ENCODE measurements at places on chromosomes 5 and 9.

DNA sequence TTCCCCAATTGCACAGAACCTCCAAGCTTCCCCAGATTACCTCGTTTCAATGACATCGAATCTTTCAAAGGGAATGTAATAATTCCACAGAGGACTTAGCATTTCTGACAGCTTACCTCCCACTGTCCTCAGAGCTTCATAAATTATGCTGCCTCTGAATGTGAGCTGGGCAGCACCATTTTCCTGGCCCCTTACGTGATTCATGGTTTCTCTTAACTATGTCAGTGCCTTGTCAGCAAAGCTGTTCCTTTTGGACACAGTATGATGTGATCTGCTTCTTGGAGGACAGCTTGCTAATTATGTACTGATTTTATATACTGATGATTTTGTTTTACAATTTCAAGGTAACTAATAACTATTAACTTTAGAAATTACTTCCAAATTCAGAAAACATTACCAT, 27.7 kb upstream of the SSBP2 start:
- DNase-seq: peak; percentile 58

GRCh38 chr5:115758356-115758755, 58.1 kb downstream of the CDO1 start:
- DNase-seq: no peak

GRCh38 chr9:124290743-124291554, 33.2 kb downstream of the NEK6 start:
- DNase-seq: no peak

- DNase-seq: peak; percentile 33
Observed at GRCh38 chr5:6722015-6722414, 8.8 kb downstream of the TENT4A start.

- DNase-seq: no peak
Observed at GRCh38 chr5:111398013-111398412, 114.3 kb downstream of the STARD4 start.

- DNase-seq: no peak
Observed at GRCh38 chr9:126857261-126857960, 3.0 kb upstream of the ZBTB34 start.

DNA sequence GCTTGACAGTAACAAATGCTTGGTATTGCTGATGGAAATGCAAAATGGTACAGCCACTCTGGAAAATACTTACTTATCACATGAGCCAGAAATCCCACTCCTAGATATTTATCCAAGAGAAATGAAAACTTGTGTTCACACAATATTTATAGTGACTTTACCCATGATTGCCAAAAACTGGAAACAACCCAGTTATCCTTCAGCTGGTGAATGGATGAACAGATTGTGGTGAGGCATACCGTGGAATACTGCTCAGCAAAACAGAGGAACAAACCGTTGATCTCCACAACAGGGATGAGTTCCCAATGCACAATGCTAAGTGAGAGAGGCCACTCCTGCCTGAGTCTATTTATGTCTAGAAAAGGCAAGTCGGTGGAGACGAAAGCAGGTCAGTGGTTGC, 40.5 kb upstream of the LRRC14B start:
- DNase-seq: no peak

- DNase-seq: no peak
Observed at GRCh38 chr5:78560000-78560855, 88.3 kb downstream of the LHFPL2 start.

GRCh38 chr5:57931352-57931751, 448.7 kb upstream of the ACTBL2 start:
- no peak for DNase-seq

GRCh38 chr5:32526810-32527209, 58.5 kb upstream of the SUB1 start:
- DNase-seq: no peak

GRCh38 chr5:34811706-34812105, 27.3 kb upstream of the TTC23L start:
- no peak for DNase-seq

DNA sequence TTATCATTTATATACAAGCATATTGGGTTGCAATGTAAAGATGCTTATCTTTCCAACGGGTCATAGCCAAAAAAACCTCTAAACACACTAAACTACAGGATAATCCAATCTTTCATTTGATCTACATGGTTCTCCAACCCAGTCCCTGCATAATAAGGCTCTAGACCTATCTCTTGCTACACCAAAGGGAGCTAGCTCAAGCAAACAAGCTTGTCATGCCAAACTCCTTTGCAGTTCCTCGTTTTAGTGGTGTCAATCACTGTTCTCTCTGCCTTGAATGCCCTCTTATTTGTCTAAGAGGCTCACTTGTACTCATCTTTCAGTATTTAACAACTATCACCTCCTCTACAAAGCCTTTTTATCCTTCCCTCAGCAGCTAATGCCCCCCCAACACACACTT, 5.6 kb downstream of the HOMER1 start:
- DNase-seq: no peak

- DNase-seq: peak; percentile 39
Observed at GRCh38 chr9:132690696-132691095, 20.4 kb downstream of the GTF3C4 start.
